ENCODE measurements at places on chromosomes 1 and 21.

- DNase-seq, result no peak
These were observed 139.2 kb downstream of the HLX start for GRCh38 chr1:221018414-221018813.

DNA sequence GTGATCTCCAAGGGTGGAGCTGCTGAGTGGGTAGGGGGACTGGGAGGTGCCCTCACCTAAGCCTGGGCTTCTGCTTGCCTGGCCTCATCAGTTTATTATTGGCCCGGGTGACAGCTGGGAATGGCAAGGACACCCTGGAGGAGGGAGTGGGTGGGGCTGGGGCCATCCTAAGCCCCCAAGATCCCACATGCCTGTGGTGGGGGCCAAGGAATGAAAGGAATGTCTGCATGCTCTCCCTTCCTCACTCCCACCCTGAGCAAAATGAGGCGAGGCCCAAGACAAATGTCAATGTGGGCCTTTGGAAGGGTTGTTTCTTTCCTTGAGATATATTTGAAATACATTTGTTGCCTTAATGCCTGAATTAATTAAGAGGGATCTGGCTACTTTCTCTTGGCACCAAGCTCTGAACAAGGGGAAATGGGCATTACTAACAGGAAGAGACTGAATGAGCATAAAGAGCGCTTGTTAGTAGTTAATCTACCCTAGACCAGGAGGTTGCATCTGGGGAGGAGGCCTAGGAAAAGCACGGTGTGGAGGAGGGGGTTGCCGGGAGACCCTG lies 19.7 kb upstream of the CHI3L1 start:
- no peak for DNase-seq

- DNase-seq, result no peak
These were observed 39.3 kb upstream of the RGS18 start for GRCh38 chr1:192118881-192119405.

GRCh38 chr1:61742620-61743430 lies 545 bp downstream of the PATJ start:
- DNase-seq, result no peak

DNA sequence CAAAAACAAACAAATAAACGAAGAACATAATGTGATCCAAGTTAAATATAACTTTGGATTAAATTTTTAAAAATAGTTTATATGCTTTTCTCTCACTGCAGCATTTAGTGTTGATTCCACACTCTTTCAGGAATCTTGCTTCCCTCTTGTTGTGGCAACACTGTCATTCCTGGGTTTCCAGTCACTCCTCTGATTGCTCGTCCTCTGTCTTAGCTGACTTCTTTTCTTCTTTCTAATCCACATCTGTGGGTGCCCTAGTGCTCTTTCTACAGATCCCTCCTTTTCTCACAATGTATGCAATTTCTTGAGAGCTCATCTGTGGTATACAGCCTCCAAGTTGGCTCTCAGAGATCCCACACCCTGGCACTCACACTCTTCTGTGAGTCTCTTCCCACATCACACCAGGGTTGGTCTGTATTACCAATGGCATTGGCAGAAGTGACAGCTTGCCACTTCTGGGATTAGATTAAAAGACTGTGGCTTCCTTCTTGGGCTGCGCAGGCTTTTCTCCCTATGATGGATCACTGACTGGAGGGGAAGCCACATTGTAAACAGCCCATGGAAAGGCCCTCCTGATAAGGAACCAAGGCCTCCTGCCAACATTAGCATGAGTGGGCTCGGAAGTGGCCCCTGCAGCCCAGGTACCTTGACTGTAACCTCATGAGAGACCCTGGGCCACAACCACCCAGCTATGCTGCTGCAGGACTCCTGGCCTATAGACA lies 11.5 kb upstream of the MYOC start:
- no peak for DNase-seq

GRCh38 chr1:33424205-33424604 lies 6.7 kb downstream of the PHC2 start:
- DNase-seq, result no peak

DNA sequence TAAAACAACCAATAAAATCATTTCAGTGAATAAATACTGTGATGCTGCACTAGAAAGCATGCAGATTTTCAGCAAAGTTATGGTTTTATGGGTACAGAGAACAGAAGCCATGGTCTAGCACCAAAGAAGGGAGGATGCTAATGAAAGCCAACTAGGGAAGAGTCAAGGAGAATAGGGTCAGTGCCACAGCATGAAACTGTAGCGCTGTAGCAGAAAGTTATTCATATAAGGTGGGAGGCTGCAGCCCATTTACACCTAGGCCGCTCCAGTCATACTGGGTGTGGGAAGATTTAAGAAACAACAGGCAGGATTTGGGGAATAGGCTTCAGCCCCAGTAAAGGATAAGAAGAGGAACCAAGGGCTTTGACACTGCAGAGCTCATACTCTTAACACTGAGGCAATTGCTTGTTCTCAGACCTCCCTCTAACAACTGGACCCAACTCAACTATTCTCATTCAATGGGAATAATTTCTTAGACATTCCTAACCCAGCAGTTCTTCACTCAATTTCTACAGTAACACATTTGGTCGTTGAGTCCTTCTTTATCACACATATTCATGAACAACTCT lies 4.4 kb downstream of the IFI16 start:
- DNase-seq, result no peak

GRCh38 chr1:177925006-177925405 lies 44.9 kb downstream of the SEC16B start:
- no peak for DNase-seq

DNA sequence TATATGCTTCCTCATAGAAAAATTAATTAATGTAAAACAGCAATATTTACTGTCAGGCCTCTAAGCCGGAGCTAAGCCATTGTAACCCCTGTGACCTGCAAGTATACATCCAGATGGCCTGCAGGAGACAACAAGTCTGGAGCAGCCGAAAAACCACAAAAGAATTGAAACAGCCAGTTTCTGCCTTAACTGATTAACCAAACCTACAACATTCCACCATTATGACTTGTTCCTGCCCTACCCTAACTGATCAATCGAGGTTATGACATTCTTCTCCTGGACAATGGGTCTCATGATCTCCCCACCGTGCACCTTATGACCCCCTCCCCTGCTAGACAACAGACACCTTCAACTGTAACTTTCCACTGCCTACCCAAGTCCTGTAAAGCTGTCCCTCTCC lies 205.8 kb upstream of the DUSP10 start:
- no peak for DNase-seq

GRCh38 chr1:57407928-57408327 lies 15.9 kb downstream of the DAB1 start:
- DNase-seq, result no peak

DNA sequence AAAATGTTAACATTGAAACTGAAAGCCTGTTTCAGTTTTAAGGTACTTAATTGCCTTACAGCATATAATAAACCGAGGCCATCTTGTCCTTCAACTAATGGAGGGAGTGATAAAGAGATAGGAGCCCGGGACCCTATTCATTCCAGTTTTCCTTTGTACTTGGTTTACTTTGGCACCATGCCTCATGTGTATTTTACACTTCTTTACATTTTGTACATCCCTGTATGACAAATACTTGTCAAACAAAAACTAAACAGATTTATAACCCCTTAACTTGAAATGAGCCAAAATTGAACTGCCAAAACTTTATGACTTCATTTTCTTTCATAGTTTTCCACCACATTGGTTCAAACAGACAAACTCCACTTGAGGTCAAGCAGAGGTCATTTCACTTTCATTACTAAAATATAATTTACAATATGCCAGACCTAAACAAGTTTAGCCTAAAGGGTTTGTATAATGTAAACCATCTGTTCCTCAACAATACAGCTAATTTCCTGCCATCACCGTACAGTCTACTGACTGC lies 30.9 kb upstream of the UBE2U start:
- no peak for DNase-seq

DNA sequence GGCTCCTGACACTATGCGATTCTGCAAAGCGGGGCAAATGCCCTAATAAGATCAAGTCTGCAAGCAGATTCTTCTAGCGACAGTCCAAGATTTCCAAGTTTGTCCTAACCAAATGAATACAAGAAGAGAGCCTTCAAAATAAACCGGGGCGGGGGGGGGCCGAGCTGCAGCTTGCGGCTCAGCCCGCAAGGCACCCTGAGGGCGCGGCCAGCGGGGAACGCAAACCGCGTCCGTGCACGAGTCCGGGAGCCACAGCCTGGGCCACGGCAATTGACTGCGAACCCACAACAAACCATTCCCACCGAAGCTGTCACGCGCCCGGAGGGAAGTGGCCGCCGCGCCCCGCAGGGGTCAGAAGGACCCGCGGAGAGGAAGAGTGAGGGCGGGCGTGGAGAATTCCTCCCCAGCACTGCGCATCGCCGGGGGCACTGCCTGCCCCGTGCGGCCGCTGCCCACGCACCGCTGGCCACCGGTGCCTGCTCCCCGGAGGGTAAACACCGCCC lies 687 bp downstream of the TGFBR3 start:
- no peak for DNase-seq

DNA sequence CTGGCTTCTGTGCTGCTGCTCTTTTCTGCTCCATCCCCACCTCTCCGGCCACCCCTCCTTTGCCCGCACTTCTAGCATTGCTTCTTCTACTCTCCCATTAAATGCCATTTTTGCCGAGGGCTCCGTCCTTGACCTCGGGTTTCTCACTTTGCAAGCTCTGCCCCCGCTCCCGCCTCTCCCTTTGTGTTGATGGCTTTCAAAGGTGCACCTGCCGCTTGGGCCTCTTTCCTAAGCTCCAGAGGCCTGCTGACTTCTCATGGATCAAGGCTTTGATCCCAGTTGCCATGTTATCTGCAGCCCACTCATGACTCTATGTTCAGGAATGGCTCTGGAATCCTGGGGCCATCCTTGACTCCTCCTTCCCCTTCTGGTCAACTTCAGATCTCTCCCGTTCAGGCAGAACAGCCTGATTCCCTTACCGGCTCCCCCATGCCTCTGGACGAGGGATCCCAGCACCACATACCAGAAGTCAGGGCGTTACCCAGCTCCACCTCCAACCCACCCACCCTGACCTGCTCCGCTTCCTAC lies 54.3 kb downstream of the TLR5 start:
- no peak for DNase-seq

- DNase-seq, result no peak
These were observed 26.3 kb upstream of the EPB41 start for GRCh38 chr1:28887835-28888682.

- DNase-seq, result no peak
These were observed 32.1 kb downstream of the ARID4B start for GRCh38 chr1:235295902-235296350.

DNA sequence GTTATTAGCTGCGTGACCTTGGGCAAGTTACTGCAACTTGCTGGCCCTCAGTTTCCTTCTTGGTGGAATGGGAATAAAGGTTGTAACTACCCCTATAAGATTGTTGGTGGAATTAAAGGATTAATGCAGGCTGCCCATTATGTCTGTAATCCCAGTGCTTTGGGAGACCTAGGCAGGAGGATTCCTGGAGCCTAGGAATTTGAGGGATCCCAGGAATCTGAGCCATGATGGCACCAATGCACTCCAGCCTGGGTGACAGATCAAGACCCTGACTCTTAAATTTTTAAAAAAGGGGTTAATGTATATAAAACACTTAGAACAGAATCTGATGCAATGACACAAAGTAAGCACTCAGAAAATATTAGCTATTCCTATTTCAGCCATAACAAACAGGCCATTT lies 67.3 kb downstream of the PTGER3 start:
- DNase-seq, result no peak

- no peak for DNase-seq
These were observed 299.1 kb downstream of the PCP4 start for GRCh38 chr21:40166291-40166843.

GRCh38 chr1:212600980-212601379 lies 7.6 kb upstream of the ATF3 start:
- DNase-seq, result no peak

GRCh38 chr1:223363057-223363855 lies 720 bp downstream of the SUSD4 start:
- DNase-seq, result no peak

DNA sequence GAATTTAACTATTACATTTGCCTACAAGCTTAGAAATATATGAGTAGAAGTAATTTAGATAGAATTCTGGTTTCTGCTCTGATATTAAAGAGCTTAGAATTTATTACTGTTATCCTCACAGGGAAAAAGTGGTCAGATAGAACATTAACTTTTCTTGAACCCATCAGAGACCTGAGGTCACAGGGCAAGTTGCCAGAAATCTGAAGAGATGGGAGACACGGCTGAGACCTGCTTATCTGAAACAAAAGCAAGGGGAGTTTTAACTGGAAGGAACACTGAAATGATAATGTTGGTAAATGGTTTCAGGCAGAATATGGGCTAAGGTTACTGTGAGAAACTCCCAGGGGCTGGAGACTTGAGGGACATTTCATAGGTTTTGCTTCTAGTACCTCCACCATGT lies 28.0 kb upstream of the USP25 start:
- DNase-seq, result no peak

- DNase-seq, result no peak
These were observed 36.4 kb upstream of the ADARB1 start for GRCh38 chr21:45037986-45038385.

GRCh38 chr1:83503153-83503552 lies 495.8 kb downstream of the TTLL7 start:
- DNase-seq, result no peak
